Esophagus squamous epithelium (tissue), 5 donors: ENCODE measurements at places on chromosomes 2 and 18.

DNA sequence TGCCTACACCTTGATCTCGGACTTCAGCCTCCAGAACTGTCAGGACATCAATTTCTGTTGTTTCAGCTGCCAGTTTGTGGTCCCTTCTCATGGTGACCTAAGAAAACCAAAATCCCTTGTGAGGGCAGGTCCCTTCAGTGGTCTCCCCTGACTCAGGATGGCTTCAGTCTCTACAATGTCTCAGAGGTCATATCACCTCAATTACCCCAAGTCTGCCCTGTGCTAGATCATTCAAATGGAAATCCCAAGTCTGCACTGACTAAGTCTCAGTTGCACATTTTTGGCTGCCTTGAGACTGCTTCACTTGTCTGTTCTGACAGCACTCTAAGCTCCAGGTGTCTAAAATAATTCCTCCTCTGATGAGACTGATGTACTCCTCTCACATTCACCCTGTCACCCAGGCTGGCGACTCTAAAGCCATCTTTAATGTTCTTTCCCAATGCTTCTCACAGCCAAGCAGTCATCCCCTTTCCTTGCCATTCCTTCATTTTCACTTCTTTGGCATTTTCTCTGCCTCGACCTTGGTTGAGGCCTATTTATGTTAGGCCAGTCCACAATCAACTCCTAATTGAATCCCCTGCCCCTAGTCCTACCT, 470.8 kb downstream of the DLGAP1 start:
- DNase-seq, result no peak

GRCh38 chr2:73075477-73076373, 4.2 kb upstream of the SFXN5 start:
- no peak for DNase-seq

DNA sequence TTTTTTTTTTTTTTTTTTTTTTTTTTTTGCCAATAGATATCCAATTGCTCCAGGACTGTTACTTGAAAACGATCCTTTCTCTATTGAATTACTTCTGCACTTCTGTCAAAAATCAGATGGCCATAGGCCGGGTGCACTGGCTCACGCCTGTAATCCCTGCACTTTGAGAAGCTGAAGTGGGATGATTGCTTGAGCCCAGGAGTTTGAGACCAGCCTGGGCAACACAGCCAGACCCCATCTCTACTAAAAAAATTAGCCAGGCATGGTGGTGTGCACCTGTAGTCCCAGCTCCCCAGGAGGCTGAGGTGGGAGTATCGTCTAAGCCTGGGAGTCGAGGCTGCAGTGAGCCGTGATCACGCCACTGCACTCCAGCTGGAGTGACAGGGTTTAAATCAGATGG, 4.3 kb upstream of the CHCHD5 start:
- no peak for DNase-seq

DNA sequence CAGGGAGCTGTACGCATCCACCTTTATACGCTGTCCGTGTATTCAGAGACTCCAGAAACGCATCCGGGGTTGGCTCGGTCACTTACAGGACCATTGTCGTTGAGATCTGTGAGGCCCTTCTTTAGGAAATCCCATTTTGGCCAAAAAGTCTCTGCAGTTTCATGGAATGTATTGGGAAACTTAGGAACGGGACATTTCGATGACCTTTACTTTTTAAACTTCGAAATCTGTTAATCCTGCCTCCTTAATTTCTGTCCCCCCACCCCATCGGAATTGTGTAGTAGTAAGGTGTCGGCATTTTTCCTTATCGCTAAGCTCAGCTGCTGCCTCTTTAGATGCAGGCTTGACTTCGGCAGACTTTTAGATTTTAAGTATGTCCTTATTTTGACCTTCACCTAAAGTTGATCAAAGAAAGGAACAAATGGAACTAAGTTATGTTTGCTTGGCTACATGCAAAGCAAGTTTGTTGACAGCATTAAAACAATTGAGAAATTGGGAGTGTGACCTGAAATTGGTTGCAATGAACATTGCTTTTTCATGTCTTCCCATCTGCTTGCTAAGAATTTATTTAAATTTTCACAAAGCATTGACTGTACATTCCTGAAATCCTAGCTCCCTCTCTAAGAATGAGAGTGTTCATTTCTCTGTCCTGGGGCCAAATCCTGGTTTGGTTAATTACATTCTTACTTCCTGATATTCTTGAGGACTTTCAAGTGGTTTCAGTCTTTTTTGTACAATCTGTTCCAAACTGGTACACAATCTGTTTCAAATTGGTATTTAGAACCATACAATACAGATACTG, 884 bp upstream of the RAPH1 start:
- DNase-seq, result no peak

DNA sequence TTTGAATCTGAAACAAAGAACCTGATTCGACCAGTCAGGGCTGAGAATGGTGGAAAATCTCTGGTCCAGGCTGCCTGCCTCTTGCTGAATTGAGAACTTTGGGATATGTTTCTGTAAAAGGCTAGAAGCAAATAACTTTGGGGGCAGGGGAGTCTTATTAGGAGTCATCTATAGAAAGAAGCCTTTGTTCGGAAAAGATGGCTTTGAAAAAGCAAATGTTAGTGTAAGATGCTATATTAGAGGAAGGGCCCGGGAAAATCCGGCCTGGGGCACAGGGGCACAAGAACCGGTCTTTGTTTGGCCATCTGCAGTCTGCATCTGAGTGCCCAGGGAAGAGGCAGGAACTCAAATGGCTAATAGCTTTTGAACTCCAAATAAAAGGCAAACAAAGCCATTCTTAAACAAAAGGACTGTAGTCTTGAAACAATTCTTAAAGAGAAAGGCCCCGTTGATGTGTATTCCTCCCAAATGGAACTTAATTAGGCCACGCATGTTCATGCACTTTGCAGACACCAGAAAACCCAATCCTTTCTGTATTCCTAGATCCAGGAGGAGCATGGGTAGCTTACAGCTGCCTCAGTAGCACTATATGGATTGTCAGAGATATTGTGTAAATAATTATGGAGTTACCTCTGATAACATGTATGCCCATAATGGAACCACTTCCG, 180.0 kb upstream of the ARL4C start:
- no peak for DNase-seq

DNA sequence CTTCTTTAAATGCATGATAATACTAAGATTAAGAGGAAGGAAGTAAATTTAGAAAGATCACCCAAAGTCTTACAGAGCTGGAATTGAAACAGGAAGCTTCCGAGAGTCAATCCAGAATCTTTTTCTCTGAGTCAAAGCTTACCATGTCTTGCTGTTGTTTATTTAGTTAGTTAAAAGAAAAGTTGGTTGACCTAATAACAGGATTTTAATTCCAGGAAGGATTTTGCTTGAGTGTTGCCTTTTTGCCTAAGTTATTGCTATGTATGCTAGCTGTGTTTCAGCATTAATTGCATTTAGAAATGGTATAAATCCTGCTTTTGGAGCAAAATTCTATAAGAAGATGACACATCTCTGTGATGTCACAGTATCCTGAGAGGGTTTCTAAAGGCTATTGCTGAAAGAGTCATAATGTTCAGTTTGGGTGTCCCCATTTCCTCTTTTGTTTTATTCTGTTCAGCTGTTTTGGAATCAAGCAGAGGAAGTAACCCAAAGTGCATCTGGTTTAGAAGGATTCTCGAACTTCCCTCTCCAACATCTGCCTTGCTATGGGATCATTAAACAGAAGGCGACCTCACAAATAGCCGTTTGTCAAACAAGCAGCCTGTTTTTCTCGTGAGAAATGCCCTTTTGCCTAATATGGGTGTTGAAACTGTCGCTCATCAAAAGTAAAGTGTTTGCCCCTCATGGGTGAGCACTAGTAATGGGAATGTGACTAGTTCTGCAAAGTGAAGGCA, 271.5 kb upstream of the MMADHC start:
- DNase-seq, result no peak

DNA sequence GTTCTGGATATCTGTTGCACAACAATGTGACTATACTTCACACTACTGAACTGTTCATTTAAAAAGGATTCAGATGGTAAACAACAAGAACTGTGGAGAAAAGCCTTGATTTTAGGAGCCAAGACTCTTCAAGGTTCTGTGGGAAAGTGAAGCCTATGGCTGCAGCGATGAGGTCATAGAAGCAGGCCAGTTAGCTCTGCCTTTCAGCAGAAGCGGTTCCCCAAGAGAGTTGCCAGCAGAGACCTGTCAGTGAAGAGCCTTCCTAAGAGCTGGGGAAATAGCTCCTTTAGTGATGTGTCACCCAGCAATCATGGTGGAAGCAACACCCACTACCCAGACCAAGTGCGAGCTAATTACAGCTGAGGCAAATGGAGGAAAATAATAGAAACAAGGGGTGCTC, 346.5 kb upstream of the ETAA1 start:
- DNase-seq, result no peak

DNA sequence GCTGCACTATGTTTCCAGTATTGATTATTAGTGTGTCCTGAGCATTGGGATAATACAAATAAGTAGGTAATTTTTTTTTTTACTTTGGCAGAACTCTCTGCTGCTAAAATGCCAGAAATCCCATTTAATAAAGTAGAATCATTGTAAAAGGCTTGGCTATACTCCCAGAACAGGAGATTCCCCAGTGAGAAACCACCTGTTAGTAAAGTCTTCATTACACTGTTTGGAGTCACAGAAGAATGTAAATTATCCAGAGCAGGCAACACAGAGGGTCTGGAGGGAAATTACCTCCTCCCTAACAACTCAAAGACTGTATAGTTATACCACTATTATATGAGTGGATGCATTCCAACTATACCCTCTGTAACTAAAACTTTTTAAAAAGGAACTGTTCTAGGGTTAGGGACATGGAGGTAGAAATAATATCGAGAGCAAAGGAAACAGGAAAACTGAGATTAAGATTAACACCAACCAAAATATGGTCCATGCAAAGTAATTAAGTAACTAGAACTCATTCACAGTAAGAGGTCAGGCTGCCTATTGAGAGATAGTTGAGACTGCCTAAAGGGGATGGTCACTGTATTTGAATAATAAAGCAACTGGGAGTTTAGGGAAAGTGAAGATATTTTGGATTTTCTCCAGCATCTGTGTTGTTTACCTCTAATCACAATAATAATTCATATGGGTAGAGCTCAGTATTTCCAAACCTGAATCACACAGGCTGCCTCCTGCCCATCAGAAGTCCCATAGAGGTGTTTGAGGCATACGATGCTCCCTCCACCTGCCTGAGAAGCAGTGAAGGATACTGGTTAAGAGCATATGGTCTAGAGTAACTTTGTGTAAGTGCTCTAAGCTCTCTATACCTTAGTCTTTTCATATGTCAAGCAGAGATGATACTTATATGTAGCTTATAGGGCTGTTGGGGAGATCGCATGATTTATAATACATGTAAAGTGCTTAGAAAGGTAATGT, 34.4 kb downstream of the MAP2 start:
- DNase-seq, result no peak

GRCh38 chr18:59916746-59917145, 16.9 kb downstream of the PMAIP1 start:
- DNase-seq, result no peak

DNA sequence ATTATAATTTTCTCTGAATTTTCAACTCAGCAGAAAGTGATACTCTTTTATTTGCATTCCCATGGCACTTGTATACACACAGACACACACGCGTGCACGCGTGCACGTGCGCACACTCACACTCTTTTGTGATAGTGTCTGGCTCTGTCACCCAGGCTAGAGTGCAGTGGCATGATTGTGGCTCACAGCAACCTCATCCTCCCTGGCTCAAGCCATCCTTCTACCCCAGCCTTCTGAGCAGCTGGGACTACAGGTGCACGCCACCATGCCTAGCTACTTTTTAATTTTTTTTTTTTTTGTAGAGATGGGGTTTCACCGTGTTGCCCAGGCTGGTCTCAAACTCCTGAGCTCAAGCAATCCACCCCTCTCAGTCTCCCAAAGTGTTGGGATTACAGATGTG, 123.2 kb downstream of the MC4R start:
- no peak for DNase-seq

DNA sequence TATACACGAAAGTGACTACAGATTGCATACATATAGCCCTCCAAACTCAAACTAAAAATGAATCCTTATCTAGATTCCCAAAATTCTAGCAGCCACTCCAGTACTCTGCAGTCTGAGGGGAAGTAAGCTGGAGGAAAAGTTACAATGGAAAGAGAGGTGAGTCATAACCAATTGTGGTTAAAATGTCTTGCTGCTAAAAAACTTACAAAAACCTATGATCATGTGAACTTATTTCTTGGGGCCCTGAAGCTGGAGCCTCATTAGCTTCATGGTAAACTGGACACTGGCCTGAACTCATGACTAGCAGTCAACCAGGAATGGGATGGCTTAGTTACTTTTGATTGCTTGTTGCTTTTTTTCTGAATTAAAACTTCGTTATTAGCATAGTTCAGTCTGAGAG, 175.9 kb downstream of the SLC4A3 start:
- DNase-seq, result no peak

- DNase-seq, result no peak
Measured at GRCh38 chr2:21892140-21892539, 768.4 kb downstream of the TDRD15 start.

GRCh38 chr2:241378816-241379215, 22.7 kb downstream of the FARP2 start:
- DNase-seq, result no peak

- no peak for DNase-seq
Measured at GRCh38 chr2:15939556-15939853, 845 bp upstream of the MYCN start.

DNA sequence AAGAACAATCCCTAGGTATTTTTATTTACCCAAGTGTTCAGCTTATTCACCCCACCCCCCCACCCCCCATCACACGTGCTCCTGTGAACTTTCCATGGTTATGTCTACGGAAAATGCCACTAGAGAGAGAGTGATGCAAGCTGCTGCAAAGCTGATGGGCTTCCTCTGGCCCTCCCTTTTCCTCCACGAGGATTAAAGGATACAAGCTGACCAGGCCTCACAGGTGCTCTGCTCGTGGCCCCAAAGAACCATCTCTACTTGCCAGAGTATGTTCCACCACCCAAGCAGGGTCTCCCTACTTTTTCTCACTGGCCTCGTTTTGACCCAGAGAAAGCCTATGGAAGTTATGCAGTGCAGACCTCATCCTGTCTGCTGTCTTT, 342.6 kb downstream of the CELF4 start:
- DNase-seq, result no peak

DNA sequence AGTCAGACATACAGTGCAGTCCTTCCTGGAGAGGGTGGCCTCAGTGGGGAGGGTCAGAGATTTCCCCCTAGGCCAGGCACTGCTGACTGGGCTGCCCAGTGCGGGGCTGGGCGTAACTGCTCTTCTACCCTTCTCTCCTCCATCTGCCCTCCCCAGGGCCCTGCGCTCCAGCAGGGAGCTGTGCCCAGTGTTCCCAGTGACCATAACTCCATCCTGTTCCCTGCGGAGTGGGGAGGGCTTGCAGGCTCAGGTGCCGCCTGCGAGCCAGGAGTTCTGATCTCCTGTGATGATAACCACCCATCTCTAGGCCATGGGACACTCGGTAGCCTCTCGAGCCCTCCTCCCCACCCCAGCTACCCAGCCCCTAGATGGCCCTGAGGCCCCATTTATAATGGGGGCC, 107.6 kb downstream of the SMAD7 start:
- no peak for DNase-seq

DNA sequence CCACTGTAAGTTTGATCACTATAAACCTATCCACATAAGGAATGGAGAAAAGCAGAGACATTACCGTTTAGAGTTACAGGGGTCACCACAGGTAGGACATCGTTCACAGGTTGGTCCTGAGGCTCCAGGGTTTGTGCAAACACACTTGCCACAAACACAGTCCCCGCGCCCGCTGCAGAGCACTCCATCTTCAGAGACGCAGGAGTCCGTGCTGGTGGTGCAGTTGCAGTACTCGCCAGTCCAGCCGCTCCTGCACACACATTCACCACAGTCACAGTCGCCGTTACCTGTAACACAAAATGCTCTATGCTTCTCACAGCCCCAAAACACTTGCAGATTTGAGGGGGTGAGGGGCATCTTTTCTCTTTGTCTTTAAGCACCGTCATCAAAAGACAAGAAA, 63.9 kb upstream of the PLA2R1 start:
- no peak for DNase-seq

GRCh38 chr2:204670124-204670523, 124.8 kb downstream of the PARD3B start:
- no peak for DNase-seq
